ENCODE measurements at places on chromosomes 2 and 18. TPM values are rescaled to one million over a fixed set of nuclear protein-coding genes. Genes with fewer than 3 reads are reported as not detected.

Gene BCL11A
- total RNA-seq, result 1.1 TPM

DNA sequence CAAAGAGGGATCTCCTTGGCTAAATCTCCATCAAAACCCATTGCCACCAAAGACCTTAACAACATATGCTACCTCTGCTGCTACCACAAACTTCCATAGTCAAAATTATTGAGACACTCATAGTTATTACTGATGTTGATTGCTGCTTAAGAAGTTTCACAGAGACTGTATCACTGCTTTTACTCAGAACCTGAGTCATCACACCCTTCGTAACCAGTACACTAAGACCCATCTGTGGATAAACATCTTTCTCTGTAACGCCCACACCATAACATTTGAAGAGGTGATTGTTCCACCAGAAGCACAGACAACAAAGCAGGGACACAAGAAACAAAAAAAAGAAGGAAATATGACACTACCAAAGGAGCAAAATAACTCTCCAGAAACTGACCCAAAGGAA is 1563.1 kb downstream of the LRP1B start:
- H3K36me3 ChIP-seq, result no peaks in the 10 kb centered on the region
- no peak for DNase-seq
- H3K4me3 ChIP-seq, result no peak overlapping the region
- no peak overlapping the region for H3K27ac ChIP-seq
- no peaks in the 10 kb centered on the region for H3K4me1 ChIP-seq

Gene PCARE
- total RNA-seq, result 0.09 TPM

GRCh38 chr2:120818441-120818920 is 82.8 kb downstream of the GLI2 start:
- H3K4me1 ChIP-seq, result peaks cover 46% of the 10 kb centered on the region
- H3K36me3 ChIP-seq, result no peaks in the 10 kb centered on the region
- H3K27ac ChIP-seq, result no peak overlapping the region

Gene CDK15
- total RNA-seq, result 1.1 TPM

DNA sequence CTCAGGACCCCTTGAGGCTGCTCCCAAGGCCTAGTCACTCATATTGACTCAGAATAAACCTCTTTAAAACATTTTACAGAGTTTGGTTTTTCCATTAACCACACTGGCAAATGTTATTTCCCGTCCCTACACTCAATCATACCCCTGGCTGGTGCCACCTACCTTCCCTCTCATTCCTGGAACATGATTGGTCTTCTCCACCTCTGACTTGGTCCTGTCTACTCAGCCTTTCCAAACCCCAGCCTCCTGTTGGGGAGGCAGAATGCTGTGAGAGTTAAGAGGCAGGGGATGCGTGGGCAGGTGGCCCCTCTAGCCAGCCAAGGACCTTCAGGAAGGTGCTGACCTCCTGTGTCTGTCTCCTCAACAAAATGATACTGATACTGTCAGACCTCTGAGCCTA is 149.3 kb downstream of the CABLES1 start:
- DNase-seq, result no peak
- H3K4me1 ChIP-seq, result no peaks in the 10 kb centered on the region
- no peak overlapping the region for H3K4me3 ChIP-seq
- no peak overlapping the region for H3K27ac ChIP-seq

Gene KIF5C
- 0.66 TPM for total RNA-seq

- no peaks in the 10 kb centered on the region for H3K27me3 ChIP-seq
- H3K27ac ChIP-seq, result peak overlapping the region; percentile 96
- peak overlapping the region; percentile 86 for H3K4me3 ChIP-seq
- peak; percentile 88 for DNase-seq
These were observed 569 bp downstream of the BABAM2 start for GRCh38 chr2:27890924-27891672.

Gene PRSS56
- total RNA-seq, result 2.6 TPM

GRCh38 chr2:47227532-47228279 is 72.6 kb upstream of the STPG4 start:
- H3K4me3 ChIP-seq, result no peak overlapping the region
- no peak for DNase-seq
- H3K36me3 ChIP-seq, result no peaks in the 10 kb centered on the region
- peaks cover 37% of the 10 kb centered on the region for H3K4me1 ChIP-seq
- H3K27me3 ChIP-seq, result no peaks in the 10 kb centered on the region
- no peak overlapping the region for H3K27ac ChIP-seq

Gene CFAP65
- not detected for total RNA-seq

DNA sequence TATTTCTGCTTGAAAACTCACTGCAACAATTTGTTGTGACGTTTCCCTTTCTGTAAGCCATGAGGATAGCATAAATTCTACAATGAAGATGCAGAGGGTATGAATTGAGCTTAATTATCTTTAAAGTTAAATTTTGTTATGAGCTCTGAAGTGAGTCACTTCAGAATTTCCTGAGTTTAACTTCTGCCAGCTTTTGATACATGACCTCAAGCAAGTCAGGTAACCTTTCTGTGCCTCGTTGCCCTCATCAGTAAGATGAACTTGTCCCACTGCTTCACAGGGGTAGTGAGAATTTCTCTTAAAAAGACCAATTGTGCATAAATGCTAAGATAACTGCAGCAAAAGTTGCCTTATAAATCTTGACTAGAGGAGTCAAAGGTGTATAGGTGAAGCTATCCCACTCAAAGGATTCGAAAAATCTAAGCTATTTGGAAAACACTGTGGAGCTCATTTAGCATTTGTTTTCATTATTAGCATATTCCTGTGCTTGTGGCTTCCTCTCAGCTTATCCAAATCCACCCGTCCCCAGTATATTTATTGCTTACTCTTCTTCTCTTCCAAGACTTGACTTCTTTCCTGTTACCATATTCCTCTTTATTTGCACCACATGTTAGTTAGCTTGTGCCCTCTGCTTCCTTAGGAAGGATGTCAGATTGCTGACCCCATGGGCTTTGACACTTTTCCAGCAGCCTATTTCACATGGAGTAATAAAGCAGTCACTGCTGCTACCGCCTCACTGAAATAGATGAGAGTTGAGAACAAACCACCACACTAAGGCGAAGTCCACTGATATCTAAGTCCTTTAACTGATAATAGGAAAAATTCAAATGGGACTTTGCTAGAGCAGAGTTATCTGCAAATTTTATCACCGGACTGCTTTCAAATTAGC is 428.6 kb downstream of the ERBB4 start:
- H3K4me1 ChIP-seq, result no peaks in the 10 kb centered on the region
- no peaks in the 10 kb centered on the region for H3K36me3 ChIP-seq
- DNase-seq, result no peak
- H3K4me3 ChIP-seq, result no peak overlapping the region

- no peaks in the 10 kb centered on the region for H3K4me1 ChIP-seq
- H3K27me3 ChIP-seq, result no peaks in the 10 kb centered on the region
- DNase-seq, result peak; percentile 58
These were observed 7.9 kb upstream of the CFAP36 start for GRCh38 chr2:55511508-55512124.

GRCh38 chr18:74795751-74796150 is 198.1 kb downstream of the ZNF407 start:
- no peak for DNase-seq
- no peaks in the 10 kb centered on the region for H3K4me1 ChIP-seq
- no peaks in the 10 kb centered on the region for H3K27me3 ChIP-seq
- no peaks in the 10 kb centered on the region for H3K36me3 ChIP-seq
- H3K27ac ChIP-seq, result no peak overlapping the region

GRCh38 chr2:187446711-187447110 is 1.3 kb downstream of the CALCRL start:
- H3K4me1 ChIP-seq, result no peaks in the 10 kb centered on the region
- peak overlapping the region; percentile 77 for H3K27ac ChIP-seq
- H3K4me3 ChIP-seq, result peak overlapping the region; percentile 49
- H3K36me3 ChIP-seq, result no peaks in the 10 kb centered on the region

- H3K27ac ChIP-seq, result no peak overlapping the region
- peaks cover 43% of the 10 kb centered on the region for H3K4me1 ChIP-seq
- H3K27me3 ChIP-seq, result peaks cover 2% of the 10 kb centered on the region
- DNase-seq, result no peak
These were observed 206.3 kb downstream of the SEPTIN10 start for GRCh38 chr2:109407276-109408042.

DNA sequence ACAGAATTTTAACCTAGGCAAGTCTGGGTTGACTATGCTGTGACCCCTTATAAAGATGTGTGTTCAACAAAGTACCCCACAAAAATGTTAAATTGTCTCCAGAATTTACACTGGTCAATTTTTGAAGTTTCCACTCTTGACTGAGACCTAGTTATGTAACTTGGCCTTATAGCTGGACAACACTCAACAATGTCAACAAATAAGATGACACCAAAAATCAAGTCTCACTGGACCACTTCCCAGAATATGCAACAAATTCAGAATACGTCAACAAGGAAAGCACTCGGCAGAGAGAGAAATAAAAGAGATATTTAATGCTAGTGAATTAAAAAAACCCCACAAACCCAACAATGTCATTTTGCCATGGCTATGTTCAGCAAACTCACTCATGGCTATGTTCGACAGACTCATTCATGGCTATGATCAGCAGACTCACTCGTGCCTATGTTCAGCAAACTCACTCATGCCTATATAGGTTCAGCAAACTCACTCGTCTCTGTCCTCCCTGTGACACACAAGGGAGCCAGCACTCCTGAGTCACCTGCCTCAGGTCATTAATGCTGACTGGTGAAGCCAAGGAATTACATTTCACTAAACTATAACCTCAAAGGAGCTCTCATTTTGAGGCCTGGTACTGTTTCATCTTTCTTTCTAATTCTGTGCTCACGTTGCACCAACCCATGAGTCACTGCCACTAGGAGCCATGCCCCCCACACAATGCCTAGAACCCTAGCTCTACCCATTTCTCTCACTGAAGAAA is 72.7 kb downstream of the PTPN2 start:
- H3K36me3 ChIP-seq, result peaks cover 12% of the 10 kb centered on the region
- no peak for DNase-seq
- no peaks in the 10 kb centered on the region for H3K4me1 ChIP-seq
- H3K27me3 ChIP-seq, result no peaks in the 10 kb centered on the region

GRCh38 chr18:78655921-78656320 is 323.7 kb upstream of the SALL3 start:
- no peaks in the 10 kb centered on the region for H3K36me3 ChIP-seq
- no peak for DNase-seq
- no peaks in the 10 kb centered on the region for H3K4me1 ChIP-seq

DNA sequence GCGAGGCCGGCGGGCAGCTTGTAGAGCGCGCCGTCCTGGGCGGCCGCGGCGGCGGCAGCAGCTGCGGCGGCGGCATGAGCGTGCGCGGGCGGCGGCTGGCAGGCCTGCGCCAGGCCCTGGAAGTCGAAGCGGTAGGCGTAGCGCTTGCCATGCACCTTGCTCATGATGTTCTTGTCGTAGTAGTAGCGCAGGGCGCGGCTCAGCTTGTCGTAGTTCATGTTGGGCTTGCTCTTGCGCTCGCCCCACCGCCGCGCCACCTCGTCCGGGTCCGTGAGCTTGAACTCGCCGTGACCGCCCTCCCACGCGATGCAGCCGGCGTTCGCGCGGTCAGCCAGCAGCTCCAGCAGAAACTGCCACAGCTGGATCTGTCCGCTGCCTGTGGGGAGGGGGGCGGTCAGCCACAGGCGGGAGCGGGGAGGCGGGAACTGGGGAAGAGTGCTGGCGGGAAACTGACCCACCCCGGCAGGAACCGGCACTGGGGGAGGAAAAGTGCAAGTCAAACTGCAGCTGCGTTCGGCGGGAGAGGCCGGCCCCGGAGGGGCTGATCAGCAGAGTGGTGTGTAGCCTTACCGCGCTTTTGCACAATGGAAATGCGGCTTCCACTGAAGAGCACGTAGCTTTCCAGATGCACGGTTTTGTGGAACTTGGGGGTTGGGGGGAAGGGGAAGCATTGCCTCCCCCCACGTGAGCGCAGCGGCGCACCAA is 3.0 kb downstream of the FEV start:
- no peaks in the 10 kb centered on the region for H3K36me3 ChIP-seq
- no peak overlapping the region for H3K4me3 ChIP-seq
- DNase-seq, result peak; percentile 71
- H3K27ac ChIP-seq, result no peak overlapping the region
- H3K27me3 ChIP-seq, result peaks cover 87% of the 10 kb centered on the region

Gene MAPRE2
- 17.3 TPM for total RNA-seq

- no peaks in the 10 kb centered on the region for H3K36me3 ChIP-seq
- H3K4me1 ChIP-seq, result peaks cover 36% of the 10 kb centered on the region
- no peak for DNase-seq
- H3K27me3 ChIP-seq, result no peaks in the 10 kb centered on the region
These were observed 32.7 kb upstream of the HPCAL1 start for GRCh38 chr2:10269711-10270610.

Data from muscle of leg (tissue), 16 donors.